ENCODE measurements at places on chromosomes 1 and 21. TPM values are rescaled to one million over a fixed set of nuclear protein-coding genes. Genes with fewer than 3 reads are reported as not detected.
A peak's percentile ranks its signal among the peaks of the same experiment; 100 is the strongest.

DNA sequence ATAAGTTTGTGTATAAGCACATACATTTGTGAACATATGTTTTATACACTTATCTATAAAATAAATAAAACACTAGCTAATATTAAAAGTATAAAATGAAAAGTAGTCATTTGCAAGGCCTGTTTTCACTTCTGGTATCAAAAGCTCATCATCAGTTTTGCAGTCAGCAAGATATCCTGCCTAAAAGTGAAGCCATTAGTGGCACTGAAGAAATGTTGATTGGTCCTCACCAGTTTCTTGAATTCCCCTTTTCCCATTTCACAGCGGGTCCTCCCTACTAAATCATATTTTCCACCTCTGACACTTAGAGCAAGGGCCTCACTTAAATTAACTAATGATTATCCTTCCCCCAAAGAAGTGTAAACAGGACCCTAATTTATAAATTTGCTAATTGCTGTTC, 6.7 kb downstream of the TBX15 start:
- no peak for DNase-seq
- no peaks in the 10 kb centered on the region for H3K36me3 ChIP-seq
- H3K4me3 ChIP-seq: peak overlapping the region; percentile 81
- peaks cover 20% of the 10 kb centered on the region for H3K4me1 ChIP-seq
- H3K27ac ChIP-seq: peak overlapping the region; percentile 85
- H3K27me3 ChIP-seq: no peaks in the 10 kb centered on the region

- DNase-seq: no peak
- H3K27me3 ChIP-seq: no peaks in the 10 kb centered on the region
- no peaks in the 10 kb centered on the region for H3K36me3 ChIP-seq
- peak overlapping the region; percentile 88 for H3K27ac ChIP-seq
- H3K4me3 ChIP-seq: no peak overlapping the region
- peaks cover 49% of the 10 kb centered on the region for H3K4me1 ChIP-seq
Measured at GRCh38 chr1:33383489-33383888, 47.4 kb downstream of the PHC2 start.

GRCh38 chr1:199878823-199879222, 148.7 kb upstream of the NR5A2 start:
- H3K36me3 ChIP-seq: no peaks in the 10 kb centered on the region
- H3K27ac ChIP-seq: no peak overlapping the region
- no peak for DNase-seq
- no peaks in the 10 kb centered on the region for H3K4me1 ChIP-seq

DNA sequence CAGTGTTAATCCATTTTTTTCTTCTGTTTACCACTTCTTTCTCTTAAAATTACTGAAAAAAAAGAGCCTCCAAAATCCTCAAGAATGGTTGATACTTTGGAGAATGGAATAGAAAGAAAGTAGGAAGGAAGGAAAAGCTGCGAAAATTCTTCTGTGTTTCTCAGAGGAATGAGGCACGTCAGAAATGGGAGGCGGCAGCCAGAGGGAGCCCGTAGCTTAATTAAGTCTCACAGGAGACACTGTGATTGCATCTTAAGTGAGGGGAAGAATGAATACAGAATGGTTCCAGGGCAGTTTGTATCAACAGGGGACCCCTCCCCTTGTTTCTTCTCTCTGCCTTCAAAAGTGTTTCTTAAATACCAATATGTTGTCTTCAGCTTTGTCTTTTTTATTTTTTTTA, 1099.5 kb downstream of the PLA2G4A start:
- H3K4me3 ChIP-seq: no peak overlapping the region
- H3K27me3 ChIP-seq: no peaks in the 10 kb centered on the region
- no peaks in the 10 kb centered on the region for H3K4me1 ChIP-seq
- no peak for DNase-seq
- no peaks in the 10 kb centered on the region for H3K36me3 ChIP-seq

GRCh38 chr1:94953746-94954145, 26.8 kb upstream of the CNN3 start:
- H3K27ac ChIP-seq: no peak overlapping the region
- peaks cover 16% of the 10 kb centered on the region for H3K4me1 ChIP-seq
- H3K4me3 ChIP-seq: no peak overlapping the region
- no peaks in the 10 kb centered on the region for H3K27me3 ChIP-seq
- DNase-seq: no peak

The ADAMTS5 gene
- 39.1 TPM for total RNA-seq

DNA sequence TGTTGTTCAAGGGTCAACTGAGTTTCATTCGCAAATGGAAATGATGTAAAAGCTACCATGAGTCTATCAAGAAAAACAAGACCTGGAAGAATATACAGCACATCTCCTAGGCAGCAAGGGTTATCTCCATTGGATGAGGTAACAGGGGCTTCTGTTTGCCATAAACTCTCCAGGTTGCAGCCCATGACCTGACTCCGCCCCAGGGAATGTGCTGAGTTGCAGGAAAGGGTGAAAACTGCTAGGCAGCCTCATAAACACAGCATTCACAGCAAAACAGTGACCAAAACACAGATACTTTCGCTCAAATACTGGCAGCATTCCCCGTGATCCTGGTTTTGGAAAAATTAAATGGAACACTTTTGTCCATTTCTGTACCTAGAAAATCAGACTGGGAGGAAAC, 20.2 kb upstream of the ACTA1 start:
- no peak for DNase-seq
- peaks cover 14% of the 10 kb centered on the region for H3K36me3 ChIP-seq
- no peaks in the 10 kb centered on the region for H3K4me1 ChIP-seq

DNA sequence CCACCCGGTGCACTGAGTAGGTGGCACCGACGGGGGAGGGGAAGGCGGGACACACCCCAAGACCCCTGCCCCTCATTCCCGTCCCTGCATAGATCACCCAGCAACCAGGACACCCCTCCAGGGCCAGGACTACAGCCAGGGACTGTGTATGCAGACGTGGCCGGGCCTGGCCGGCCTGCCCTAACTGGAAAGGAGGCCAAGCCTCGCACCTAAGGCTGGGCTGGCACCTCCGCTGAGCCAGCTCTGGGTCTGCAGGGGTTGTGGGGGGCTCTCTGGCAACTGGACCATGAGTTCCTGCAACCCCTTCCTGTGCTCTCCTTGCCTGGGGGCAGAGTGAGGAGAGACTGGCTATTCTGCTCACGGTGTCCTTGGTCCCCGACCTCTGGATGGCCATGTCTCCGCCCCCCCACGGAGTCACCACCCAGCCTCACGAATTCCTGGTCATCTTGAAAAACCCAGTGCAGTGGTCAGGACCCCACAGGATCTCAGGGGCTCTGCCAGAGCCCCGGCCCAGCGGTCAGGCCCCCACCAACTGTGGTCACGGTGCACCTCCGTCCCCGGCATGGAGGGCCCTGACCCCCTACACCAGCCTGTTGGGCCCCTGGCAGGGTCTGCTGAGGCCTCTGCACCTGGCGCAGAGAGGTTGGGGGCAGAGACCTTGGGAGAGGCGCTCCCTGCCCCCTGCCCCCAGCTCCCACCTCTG, 1.1 kb upstream of the FNDC10 start:
- H3K36me3 ChIP-seq: no peaks in the 10 kb centered on the region
- H3K4me1 ChIP-seq: no peaks in the 10 kb centered on the region
- DNase-seq: peak; percentile 84
- H3K4me3 ChIP-seq: no peak overlapping the region

GRCh38 chr1:201946224-201946908, at the start of gene LMOD1:
Gene LMOD1, minus strand, starts transcription at chr1:201946548. Its CDS starts 208 bp downstream, at chr1:201946340.
- peak; percentile 91 for DNase-seq
- H3K27ac ChIP-seq: peak within 1 kb of the TSS; percentile 90
- no peaks in the 10 kb centered on the region for H3K27me3 ChIP-seq
- peak within 1 kb of the TSS; percentile 86 for H3K4me3 ChIP-seq
- H3K4me1 ChIP-seq: peaks cover 52% of the 10 kb centered on the region

The GPR161 gene
- total RNA-seq: 13.8 TPM

GRCh38 chr1:64549464-64550239, 79.7 kb downstream of the CACHD1 start:
- no peaks in the 10 kb centered on the region for H3K4me1 ChIP-seq
- no peak for DNase-seq
- no peaks in the 10 kb centered on the region for H3K36me3 ChIP-seq
- H3K27ac ChIP-seq: no peak overlapping the region
- no peak overlapping the region for H3K4me3 ChIP-seq
- no peaks in the 10 kb centered on the region for H3K27me3 ChIP-seq

The DNAJC6 gene
- total RNA-seq: 10.5 TPM

- peaks cover 41% of the 10 kb centered on the region for H3K4me1 ChIP-seq
- H3K36me3 ChIP-seq: no peaks in the 10 kb centered on the region
- DNase-seq: peak; percentile 89
- H3K27ac ChIP-seq: peak overlapping the region; percentile 88
Measured at GRCh38 chr1:24725209-24725651, 20.0 kb upstream of the CLIC4 start.

GRCh38 chr1:182703539-182703938, 19.2 kb upstream of the RGS8 start:
- H3K4me3 ChIP-seq: no peak overlapping the region
- H3K36me3 ChIP-seq: no peaks in the 10 kb centered on the region
- H3K27me3 ChIP-seq: no peaks in the 10 kb centered on the region
- no peak for DNase-seq
- H3K27ac ChIP-seq: no peak overlapping the region

The TMEM200B gene
- 10.6 TPM for total RNA-seq
